Activated CD4-positive, CD25-positive, alpha-beta regulatory T cell treated with anti-CD3 and anti-CD28 coated beads, Interleukin-2, amount 50 U/mL, for 72 hours (primary cell): ENCODE measurements at places on chromosomes 16 and 17.

- no peak for DNase-seq
These were observed 110.5 kb downstream of the HS3ST2 start for GRCh38 chr16:22924492-22924891.

GRCh38 chr17:1455291-1455796, 688 bp downstream of the CRK start:
- DNase-seq, result peak; percentile 56

- DNase-seq, result no peak
These were observed 90.2 kb downstream of the MARCHF10 start for GRCh38 chr17:62717889-62718288.

GRCh38 chr16:50167556-50167955, 14.4 kb downstream of the TENT4B start:
- no peak for DNase-seq
